Spinal cord (tissue), 10 donors: ENCODE measurements at places on chromosomes 1 and 21. TPM values are rescaled to one million over a fixed set of nuclear protein-coding genes. Genes with fewer than 3 reads are reported as not detected.

- peak; percentile 63 for DNase-seq
Measured at GRCh38 chr1:211476200-211476849, 15.6 kb downstream of the RD3 start.

GRCh38 chr1:44225761-44226160, 12.5 kb downstream of the DMAP1 start:
- no peak for DNase-seq

GRCh38 chr1:214520544-214521165, 30.7 kb downstream of the PTPN14 start:
- no peak for DNase-seq

GRCh38 chr21:36127250-36127904, 7.5 kb upstream of the CBR3 start:
- no peak for DNase-seq

- DNase-seq = no peak
Measured at GRCh38 chr1:181155339-181155738, 66.8 kb downstream of the IER5 start.

DNA sequence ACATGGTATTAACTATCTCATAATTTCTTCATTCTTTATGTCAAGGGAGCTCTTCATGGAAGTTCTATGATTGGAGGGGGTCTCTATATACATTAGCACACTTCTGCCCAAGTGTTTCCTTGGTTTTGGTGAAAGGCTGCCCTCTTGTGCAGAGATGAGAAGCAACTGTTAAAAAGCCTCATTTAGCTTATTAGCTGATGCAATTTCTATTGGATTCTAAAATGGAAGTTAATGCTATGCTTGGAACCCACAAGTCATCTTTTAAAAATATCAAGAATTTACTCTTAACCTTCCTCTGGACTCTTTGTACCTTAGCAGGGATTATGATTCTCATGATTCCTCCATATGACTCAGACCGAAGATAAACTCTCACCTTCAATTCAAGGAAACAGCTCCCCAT, 328.9 kb downstream of the PTBP2 start:
- DNase-seq = no peak

DNA sequence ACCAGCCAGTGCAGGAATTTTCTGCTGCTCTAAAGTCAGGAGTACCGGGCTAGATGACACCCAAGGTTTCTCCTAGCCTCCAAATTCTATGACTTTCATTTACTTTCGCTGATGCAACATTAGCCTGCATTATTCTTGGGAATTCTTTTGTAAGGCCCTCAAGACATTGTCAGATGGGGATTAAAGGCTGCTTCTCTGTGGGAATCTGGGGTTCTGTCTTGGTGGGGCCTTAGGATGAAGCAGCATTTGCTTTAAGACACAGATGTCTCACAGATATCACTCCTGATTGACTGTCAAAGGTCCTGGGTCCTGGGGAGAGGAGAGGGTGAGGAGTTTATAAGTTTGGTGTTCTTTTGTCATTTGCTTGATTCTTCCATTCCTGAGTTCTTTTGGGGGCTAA, 11.6 kb downstream of the PKP1 start:
- DNase-seq = no peak

- DNase-seq = no peak
Measured at GRCh38 chr1:4178501-4179113, 278.5 kb upstream of the C1orf174 start.

DNA sequence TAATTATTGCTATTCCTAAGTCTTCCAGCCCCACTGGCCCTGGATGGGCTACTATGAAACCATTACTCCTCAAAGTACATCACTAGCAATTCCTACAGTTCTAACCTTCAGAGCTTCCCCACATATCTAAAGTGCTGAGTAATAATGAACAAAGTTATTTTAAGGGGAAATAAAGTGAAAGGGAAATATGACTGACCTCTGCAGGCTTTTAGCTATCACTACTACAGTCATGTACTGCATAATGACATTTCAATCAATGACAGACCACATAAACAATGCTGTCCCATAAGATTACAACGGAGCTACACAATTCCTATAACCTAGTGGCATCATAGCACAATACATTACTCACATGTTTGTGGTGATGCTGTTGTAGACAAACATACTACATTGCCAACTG, 32.5 kb upstream of the ASPM start:
- DNase-seq = no peak

- no peak for DNase-seq
Measured at GRCh38 chr1:182215764-182216163, 154.3 kb upstream of the ZNF648 start.

GRCh38 chr1:89994231-89994804, 592 bp upstream of the ZNF326 start:
- no peak for DNase-seq

Gene CFAP141
- 5.6 TPM for polyA plus RNA-seq

Gene RGS4
- 35.2 TPM for polyA plus RNA-seq

Gene KIRREL1
- 29.4 TPM for polyA plus RNA-seq

Gene KRTAP13-3
- not detected for polyA plus RNA-seq
